ENCODE measurements at places on chromosomes 1 and 21.
A peak's percentile ranks its signal among the peaks of the same experiment; 100 is the strongest.

GRCh38 chr1:88736633-88737248 is 52.7 kb downstream of the PKN2 start:
- peak; percentile 48 for DNase-seq

DNA sequence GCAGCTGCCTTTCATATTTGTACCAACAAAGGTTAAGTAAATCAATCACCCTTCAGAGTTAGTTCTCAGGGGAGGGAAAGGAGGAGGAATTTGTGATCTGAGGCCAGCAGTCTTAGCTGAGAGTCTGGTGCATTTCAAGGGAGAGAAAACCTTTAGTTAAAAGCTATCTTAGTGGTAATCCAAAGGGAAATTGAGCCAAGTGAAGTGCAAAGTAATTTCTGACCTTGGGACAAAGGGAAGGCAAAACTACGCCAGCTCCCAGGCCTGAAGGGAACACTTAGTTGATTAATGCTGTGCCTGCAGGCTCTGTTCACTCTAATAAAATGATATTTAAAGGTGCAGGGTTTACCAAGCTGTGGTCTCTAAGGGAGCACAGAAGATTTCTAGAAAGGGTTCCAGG is 23.1 kb upstream of the FMOD start:
- no peak for DNase-seq

DNA sequence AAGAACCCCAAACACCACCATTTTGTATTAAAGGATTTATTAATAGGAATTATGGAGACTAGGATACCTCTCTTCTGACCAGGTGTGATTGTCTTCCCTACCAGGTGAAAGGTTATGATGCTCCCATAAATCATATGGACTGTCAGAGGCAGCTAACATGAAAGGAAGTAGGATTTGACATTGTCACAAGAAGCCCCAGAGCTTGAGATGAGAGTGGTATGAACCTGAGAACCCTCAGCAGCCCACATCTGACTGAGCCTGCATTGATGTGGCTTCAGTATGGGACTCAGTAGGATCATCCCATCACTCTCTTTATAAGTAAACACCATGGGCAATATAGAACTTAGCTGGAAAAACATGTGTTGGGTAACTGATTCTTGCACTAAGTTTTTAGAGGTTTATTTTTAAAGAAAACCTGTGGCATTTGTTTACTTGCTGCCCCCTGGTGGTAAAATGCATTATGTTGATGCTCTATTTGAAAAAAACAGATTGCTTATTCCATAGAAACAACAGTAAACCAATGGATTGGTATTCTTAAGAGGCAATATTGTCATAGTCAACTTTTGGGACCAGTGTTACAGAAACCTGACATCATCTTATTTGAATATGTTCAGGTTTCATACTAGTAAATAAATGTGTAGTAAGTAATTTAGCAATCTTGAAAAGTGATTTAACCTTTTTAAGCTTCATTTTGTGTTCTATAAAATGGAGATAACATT is 16.6 kb upstream of the CACYBP start:
- DNase-seq: peak; percentile 43

- no peak for DNase-seq
Measured at GRCh38 chr1:202627841-202628565, 82.3 kb downstream of the SYT2 start.

GRCh38 chr1:27863538-27863915 is 8.8 kb upstream of the THEMIS2 start:
- no peak for DNase-seq

- DNase-seq: no peak
Measured at GRCh38 chr1:3003941-3004270, 17.4 kb upstream of the ACTRT2 start.

GRCh38 chr1:28582248-28582615 is 9.8 kb upstream of the RAB42 start:
- peak; percentile 57 for DNase-seq

GRCh38 chr1:246591504-246591903 is 25.2 kb downstream of the CNST start:
- DNase-seq: no peak

GRCh38 chr1:70085521-70085920 is 119.9 kb downstream of the LRRC40 start:
- no peak for DNase-seq

- no peak for DNase-seq
Measured at GRCh38 chr1:151001602-151002001, 5.1 kb downstream of the MINDY1 start.

DNA sequence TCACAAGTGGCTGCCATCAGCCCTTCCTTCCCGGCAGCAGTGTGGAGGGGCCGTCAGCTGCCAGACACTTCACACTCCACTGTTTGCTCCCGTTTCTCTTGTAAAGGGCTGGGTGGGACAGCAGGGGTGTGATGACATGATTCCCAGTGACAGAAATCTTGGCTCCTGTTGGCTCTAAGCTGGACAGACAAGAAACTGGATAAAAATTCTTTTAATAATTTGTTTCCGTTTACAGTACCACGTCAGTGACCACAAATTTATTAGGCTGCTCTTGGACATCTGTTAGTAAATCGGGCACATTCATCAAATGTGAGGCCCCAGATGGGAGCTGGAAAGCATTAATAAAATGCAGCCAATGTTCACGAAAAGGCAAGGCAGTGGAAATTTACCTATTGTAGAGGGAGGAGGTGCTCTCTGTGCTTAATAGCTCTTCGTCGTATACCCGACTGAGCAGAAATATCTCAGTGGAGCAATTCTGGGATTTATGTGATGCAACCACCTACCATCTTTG is 353.7 kb upstream of the GREM2 start:
- DNase-seq: no peak

DNA sequence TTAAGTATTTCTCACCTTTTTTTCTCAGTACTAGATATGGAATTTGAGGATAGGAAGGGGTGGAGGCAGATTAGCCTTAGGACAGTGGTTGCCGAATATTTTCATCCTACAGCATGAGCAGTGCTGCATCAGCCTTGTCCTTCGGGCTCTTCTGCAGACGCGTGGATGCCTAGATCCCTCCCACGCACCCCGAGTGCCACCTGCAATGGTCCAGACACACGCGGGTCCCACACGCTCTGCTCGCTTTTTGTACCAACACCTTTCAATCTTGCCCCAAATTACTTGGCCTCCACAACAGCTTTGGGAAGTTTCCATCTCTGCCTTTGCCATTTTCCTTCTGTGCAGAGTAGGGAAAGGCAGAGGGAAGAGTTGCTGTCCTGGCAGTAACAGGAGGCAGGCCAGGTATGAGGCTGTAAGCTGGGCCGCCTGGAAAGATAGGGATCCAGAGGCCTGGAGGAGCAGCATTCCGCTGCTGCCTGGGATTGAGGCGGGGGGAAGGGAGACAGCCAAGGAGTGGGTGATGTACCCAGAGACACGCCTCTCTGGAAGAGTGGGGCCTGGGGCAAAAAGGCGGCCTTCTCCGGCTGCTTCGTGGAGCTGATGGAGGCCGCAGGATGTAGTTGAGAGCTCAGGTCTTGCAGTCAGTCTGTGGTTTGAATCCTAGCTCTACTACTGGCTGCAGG is 467.7 kb downstream of the KIF26B start:
- no peak for DNase-seq

DNA sequence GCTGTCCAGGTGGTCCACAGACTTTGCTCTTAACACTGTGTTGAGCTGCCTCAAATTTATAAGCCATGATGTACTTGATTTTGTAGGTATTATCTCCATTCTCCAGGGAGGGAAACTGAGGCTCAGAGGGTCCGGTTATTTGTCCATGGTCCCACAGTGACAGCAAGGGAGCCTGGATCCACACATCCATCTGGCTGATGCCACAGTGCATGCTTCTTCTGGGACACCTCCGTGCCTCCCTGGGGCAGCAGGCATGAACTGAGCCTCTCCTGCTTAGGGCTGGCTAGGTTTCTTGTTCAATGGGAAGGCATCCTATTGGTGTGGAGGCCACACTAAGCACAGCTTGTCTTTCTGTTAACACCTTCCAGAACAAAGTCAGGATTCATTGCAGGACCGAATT is 317.3 kb downstream of the AJAP1 start:
- no peak for DNase-seq

GRCh38 chr1:145995148-145995881 is 1.1 kb downstream of the TXNIP start:
- no peak for DNase-seq

GRCh38 chr1:15124362-15125100 is 29.0 kb upstream of the TMEM51 start:
- DNase-seq: no peak

DNA sequence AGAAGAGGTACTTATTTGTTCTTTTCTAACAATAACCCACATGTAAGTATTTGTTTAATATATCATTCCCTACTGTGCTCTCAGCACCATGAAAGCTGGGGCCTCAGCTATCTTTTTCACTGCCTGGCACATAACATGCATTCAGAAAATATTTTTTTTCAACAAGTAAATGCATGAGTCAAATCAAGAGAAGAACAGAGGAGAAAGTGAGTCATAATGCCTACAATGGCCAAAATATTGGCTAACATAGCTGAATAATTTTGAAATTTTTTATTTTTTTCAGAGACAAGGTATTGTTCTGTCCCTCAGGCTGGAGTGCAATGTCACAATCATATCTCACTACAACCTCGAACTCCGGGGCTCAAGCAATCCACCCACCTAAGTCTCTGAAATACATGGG is 252.2 kb upstream of the ADAMTS5 start:
- peak; percentile 80 for DNase-seq

DNA sequence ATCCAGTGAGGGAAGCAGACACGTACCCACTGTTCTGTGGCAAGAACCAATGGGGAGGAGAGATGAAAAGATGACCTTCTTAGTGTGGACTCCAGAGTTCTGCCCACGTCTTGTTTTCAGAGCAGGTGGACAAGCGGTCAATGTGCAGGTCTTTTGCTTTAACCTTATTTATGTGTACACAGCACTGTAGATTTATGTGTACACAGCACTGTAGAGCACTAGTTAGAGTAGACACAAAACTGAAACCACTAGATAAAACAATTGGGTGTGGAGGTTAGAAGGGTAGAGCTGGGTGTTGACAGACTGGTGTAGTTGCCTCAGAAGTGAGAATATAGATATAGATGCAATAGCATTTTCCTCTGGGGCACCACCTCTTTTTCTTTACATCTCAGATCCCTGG is 150.0 kb downstream of the MAGI3 start:
- no peak for DNase-seq

DNA sequence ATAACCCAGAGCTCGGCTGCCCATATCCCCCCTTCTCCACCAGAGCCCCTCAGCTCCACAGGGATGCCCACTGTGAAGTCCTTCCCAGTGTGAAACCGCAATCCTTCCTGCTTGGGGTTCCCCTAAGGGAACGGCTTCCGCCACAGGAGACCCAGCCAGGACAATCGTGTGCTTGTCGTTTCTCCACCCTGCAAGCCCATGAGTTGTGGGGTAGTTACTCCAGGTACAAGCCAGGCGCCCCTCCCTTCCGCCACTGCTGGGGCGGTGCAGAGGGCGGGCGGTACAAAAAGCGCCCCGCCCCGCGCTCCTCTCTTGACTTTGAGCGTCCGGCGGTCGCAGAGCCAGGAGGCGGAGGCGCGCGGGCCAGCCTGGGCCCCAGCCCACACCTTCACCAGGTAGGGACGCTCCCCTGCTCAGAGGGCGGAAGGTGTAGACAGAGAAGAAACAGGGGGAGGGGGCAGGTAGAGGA is at the start of gene TINAGL1:
TSS of gene TINAGL1 (plus strand) at position 315 of the 469 bp plus-strand sequence. CDS start 634 bp downstream, outside the sequence.
- DNase-seq: no peak

DNA sequence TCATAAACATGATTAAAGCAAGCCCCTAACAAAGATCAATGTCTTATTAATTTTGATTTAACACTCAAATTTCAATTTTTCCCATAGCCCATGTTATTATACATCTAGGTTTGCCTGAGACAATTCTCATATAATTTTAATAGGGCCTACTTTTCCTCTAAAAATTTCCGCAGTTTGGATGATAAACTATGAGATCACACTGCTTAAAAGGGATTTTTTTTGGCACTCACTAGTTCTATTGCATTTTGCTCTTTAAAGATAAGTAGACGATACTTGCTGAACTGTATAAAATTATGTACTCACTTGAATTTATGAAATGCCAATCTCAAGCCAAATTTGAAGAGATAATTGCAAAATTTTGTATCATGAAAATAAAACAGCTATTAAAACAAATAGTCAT is 480.4 kb upstream of the ZRANB2 start:
- no peak for DNase-seq

- DNase-seq: no peak
Measured at GRCh38 chr1:205122489-205122882, 708 bp upstream of the RBBP5 start.

DNA sequence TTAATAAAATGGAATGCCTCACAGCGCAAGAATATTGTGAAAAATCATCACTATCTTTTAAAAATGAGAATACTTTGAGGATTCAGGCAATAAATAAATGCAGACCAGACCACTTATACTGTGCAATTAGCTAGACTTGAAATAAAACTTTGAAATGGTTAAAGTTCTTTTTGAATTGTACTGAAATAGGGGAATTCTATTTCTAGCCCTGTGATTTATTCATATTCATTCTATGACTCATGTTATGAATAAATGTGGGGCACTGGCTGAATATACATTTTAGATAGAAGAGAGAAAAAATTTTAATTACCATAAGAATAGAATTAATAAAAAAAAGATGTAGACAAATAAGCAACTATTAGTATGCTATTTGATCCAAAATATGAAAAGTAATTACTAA is 16.4 kb upstream of the USP25 start:
- DNase-seq: peak; percentile 42

- peak; percentile 31 for DNase-seq
Measured at GRCh38 chr1:24861821-24862727, 68.0 kb downstream of the RUNX3 start.

- peak; percentile 73 for DNase-seq
Measured at GRCh38 chr1:115056395-115056798, 26.8 kb downstream of the TSHB start.

DNA sequence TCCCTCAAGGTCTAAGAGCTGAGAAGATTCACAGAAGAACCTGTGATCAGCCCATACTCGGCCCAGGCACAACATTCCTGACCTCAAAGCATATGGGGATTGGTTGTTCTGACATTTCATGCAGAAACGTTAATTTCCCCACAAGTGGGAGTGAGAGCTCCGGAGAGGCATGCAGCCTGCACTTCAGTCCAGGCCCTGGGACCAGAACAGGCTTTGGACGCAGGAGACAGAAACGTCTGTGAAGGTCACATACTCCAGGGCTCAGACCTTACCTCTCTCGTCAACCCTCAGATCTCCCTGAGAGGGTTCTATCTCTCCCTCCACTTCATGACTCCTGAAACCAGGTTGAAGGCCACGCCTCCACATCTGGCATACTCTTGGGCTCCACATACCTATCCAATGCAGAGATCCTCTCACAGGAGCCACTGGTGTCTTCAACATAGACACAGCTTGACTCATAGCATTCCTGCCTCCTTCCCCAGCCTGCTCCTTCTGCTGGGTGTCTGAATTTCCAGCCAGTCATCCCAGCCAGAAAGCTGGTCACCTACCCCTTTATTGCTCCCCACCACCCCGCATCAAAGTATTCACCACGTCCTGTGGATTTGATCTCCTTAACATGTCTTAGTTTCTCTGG is 149.2 kb downstream of the OMA1 start:
- peak; percentile 93 for DNase-seq

Data from fibroblast of skin of back (primary cell).